NCI-H1417 treated with DMSO at 0.1 percent for 48 hours (cell line): ENCODE measurements at places on chromosomes 7 and 10.
A peak's percentile ranks its signal among the peaks of the same experiment; 100 is the strongest.

DNA sequence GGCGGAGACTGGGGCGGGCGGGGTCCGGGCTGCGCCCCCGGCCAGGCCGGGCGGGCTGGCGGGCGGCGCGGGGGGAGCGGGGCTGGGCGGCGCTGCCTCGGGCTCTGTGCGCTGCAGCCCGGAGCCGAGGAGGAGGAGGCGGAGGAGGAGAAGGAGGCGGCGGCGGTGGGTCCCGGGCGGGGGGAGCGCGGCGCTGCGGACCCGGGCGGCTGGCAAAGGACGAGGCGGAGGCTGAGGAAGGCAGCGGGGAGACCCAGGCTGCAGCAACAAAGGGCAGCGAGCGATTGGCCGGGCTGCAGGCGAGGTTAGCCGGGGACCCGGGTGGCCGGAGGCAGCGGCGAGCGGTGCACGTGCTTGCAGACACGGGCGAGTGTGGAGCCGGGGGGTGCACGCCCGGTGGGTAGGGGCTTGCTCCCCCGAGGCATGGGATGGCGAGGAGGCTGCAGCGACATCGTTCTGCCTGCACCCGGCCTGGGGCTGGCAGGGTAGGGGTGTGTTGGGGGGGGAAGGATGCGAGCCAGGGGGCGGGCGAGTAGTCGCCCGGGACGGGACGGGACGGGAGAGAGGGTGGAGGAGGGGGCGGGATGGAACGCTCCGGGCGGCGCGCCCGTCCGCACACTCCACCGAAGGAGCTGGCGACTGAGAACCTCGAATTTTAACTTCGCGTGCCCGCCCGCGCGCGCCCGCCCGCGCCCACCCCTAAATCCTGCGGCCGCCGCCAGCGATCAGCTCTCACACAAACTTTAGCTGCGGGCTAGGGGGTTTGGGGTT lies 844 bp upstream of the KAT6B start:
- DNase-seq = no peak

- DNase-seq = no peak
Measured at GRCh38 chr10:128855618-128856428, 611.2 kb upstream of the MGMT start.

GRCh38 chr7:135550196-135550595 lies 7.5 kb upstream of the NUP205 start:
- DNase-seq = no peak

DNA sequence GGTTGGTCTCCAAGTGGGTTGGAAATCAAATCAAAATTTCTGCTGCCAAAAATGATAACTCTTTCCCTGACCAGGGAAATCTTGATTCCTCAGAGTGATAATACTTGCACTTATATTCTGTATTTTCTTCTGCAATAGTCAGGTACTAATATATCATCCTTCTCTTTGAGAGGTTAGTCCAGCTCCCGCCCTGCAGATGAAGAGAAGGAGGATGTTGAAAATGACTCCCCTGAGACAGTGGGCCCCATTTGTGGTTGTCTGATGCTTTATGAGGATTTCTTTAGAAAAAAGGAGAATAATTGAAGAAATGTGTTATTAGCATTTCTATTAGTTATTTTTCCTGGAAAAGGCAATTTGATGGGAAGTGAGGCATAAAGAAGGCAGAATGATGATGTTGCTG lies 213.0 kb downstream of the SEC23IP start:
- no peak for DNase-seq

DNA sequence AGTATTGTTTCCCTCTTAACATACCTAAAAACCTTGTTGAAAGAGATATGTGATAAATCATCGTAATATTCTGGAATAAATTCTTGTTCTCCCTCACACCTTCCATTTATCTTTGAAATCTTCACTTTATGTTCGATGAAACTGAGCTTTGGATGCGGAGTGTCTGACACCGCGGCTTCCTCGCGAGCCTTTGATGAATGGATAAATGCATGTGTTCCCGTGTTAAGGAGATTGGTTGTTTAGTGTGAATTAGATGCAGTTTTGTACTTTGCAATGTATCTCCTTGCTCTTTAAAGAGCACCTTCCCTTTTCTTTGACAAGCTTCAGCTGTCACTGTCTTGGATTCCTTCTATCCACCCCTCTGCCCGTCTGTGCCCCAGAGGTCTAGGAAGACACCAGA lies 138.1 kb downstream of the DOCK1 start:
- no peak for DNase-seq

GRCh38 chr10:34286136-34286739 lies 528.9 kb downstream of the PARD3 start:
- DNase-seq = no peak

DNA sequence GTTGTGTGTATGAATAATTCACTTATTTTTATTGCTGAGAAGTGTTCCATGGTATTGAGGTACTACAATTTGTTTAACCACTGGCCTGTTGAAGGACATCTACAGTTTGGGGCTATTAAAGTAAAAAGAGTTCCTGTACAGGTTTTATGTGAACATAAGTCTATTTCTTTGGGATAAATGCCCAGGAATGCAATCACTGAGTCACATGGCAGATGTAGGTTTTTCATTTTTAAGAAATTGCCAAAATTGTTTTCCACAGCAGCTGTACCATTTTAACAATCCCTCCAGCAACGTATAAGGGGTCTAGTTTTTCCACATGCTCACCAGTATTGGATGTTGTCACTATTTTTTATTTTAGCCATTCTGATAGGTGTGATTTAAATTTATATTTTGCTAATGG lies 243.9 kb downstream of the TNS3 start:
- no peak for DNase-seq

- DNase-seq = peak; percentile 47
Measured at GRCh38 chr7:36303202-36304098, 86.2 kb upstream of the ANLN start.
